Stimulated activated CD4-positive, alpha-beta T cell treated with anti-CD3 and anti-CD28 coated beads, Interleukin-1b, Interleukin-23, amount 100 ng/mL, for 4 hours (primary cell): ENCODE measurements at places on chromosomes 12 and 14.

GRCh38 chr12:16884056-16884455, 278.1 kb upstream of the LMO3 start:
- no peak for DNase-seq

GRCh38 chr14:79842270-79842669, 369.0 kb downstream of the DIO2 start:
- no peak for DNase-seq

GRCh38 chr14:85243321-85243720, 286.6 kb upstream of the FLRT2 start:
- DNase-seq, result no peak

- DNase-seq, result no peak
These were observed 553 bp upstream of the KRT79 start for GRCh38 chr12:52834727-52835001.

- DNase-seq, result peak; percentile 23
These were observed 102.7 kb downstream of the TMEM30B start for GRCh38 chr14:61178226-61179060.

GRCh38 chr14:22579881-22580280, 9.1 kb downstream of the DAD1 start:
- DNase-seq, result no peak

DNA sequence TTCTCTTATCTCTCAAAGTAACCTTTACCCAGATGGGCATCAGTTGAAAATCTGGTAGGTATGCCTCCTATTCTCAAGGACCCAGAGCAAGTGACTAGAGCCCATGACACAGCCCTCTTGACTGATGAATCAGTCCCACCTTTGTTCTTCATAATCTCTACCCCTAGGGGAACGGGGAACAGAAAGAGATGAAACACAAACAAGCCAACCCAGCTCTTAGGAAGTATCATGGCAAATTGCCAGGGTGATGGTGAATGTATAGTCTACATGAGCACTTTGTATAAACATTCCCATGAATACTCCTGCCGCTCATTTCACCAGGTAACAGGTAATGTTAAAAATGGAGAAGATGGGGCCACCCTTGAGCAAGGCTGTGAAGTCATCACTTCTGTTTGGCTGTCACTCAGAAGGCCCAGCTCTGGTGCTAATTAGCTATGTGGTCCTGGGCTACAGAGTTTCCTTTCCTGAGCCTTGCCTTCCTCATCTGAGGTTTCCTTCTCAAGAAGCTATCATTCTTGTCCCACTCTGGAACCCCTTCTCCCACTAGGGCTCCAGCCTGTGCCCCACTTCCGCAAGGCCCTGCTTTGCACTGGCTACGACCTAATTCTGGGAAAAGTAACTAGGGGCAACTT, 161.7 kb downstream of the ANO2 start:
- DNase-seq, result no peak

DNA sequence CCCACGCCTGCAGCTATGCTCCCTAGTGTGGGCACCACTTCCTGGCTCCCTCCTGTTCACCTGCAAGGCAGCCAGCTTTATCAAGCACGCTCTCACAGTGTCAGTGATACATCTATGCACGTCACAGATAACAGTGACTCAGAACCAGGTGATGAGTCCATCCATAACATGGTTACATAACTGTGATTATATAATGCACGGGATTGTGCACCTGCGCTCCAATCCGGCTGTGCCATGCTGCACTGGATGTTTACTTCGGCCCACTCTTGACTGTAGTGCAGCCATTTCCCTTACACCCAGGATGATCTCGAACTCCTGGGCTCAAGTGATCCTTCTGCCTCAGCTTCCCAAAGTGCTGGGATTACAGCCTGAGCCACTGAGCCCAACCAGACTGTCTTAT, 38.4 kb upstream of the CEP83 start:
- no peak for DNase-seq

GRCh38 chr12:63930971-63931370, 86.5 kb downstream of the SRGAP1 start:
- DNase-seq, result no peak

- no peak for DNase-seq
These were observed 18.8 kb downstream of the ACVRL1 start for GRCh38 chr12:51926064-51926632.

DNA sequence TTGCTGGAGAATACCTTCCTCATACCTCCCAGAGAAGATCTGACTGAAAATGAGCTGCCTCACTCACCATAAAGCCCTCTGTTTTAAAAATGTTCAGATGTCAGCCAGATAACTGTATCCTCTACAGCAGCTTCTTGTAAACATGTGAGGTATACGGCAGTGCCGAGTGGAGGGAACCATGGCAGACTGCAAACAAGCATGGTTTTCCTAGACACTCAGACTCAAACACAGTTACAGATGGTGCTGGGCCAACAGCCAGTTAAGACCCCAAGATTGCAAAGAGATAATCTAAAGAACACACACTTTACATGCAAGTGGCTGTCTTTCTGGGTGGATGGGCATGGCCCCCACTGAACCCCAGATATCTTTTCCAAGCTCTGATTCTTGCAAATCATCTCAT, 16.6 kb upstream of the CCDC177 start:
- no peak for DNase-seq

GRCh38 chr14:22839159-22839779, 2.9 kb downstream of the MMP14 start:
- no peak for DNase-seq

- DNase-seq, result no peak
These were observed 1940.0 kb upstream of the SEL1L start for GRCh38 chr14:83473416-83474235.

DNA sequence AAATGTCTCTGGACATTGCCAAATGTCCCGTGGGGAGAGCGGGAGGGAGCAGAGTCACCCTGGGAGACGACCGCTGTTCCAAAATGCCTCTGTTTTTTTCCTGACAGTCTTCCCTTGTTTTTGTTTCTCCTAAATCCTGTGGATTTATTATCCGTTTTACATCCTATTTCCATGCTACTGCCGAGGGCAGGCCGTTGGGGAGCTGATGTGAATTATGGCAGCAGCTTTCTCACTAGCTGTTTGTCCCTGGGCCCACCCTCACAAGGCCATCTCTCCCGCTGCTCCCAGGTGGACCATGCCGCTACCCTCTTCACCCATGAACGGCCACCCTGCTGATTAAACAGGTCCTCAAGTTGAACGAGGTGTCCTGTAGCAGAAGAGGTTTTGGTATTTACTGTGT, 55.2 kb downstream of the FBXL14 start:
- no peak for DNase-seq

GRCh38 chr14:76253111-76253510, 101.4 kb downstream of the GPATCH2L start:
- DNase-seq, result no peak

DNA sequence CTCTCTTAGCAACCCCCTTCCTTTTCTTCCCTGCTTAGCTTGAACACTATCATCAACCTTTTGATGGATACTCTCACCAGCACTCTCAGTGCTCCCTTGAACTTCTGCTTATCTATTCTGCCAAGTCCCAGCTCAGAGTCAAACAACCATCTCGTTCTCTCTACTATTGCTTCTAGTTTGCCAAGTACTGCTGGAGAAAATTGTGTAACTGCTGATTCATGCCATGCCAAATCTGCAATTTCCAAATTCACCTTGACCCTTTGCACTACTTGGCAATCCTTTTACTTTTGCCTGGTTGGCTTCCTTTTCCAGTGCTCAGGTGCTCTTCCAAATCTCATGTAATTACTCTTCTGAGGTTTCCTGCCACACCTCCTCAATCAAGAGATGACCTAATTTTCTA, 2.8 kb upstream of the CCDC196 start:
- DNase-seq, result no peak

GRCh38 chr14:30118992-30119640, 191.5 kb upstream of the PRKD1 start:
- no peak for DNase-seq

GRCh38 chr12:57461276-57461916, 1.8 kb downstream of the GLI1 start:
- no peak for DNase-seq

DNA sequence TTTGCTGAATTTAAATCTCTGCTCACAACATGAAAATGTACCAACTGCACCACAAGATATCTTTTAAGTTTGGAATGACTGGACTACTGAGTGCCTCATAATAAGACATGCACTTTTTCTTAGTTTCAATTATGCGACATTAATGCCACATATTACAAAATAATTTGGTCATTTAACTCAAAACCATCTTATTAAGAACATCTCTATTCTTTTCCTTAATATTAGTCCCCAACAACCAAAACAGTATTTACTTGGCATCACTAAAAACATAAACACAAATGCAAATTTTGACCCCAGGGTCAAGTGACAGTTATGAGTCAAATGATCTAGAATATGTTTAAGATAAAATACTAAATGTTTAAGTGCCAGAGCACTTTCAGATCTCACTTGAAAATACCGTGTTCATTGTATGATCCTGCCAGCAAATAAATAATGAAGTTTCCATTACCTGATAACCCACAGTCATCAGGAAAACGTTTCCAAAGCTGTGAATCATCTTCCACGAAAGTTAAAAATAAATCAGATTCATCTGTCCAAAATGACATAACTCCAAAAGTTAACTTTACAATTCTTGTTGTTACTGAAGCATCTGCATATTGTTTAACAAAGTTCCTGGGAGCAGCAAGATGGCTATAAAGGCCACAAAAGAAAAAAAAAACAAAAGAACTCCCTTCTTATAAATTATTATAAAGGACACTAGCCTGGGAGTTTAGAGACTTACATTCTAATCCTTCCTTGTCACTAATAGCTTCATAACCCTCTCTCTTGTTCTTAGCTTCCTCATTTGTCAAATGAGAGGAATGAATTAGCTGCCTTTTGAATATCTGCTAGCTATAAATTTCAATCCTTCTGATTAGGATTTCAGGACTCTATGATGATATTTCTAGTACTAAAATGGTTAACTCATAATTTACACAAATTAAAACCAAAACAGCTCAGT, 30.5 kb upstream of the AP4S1 start:
- DNase-seq, result no peak

DNA sequence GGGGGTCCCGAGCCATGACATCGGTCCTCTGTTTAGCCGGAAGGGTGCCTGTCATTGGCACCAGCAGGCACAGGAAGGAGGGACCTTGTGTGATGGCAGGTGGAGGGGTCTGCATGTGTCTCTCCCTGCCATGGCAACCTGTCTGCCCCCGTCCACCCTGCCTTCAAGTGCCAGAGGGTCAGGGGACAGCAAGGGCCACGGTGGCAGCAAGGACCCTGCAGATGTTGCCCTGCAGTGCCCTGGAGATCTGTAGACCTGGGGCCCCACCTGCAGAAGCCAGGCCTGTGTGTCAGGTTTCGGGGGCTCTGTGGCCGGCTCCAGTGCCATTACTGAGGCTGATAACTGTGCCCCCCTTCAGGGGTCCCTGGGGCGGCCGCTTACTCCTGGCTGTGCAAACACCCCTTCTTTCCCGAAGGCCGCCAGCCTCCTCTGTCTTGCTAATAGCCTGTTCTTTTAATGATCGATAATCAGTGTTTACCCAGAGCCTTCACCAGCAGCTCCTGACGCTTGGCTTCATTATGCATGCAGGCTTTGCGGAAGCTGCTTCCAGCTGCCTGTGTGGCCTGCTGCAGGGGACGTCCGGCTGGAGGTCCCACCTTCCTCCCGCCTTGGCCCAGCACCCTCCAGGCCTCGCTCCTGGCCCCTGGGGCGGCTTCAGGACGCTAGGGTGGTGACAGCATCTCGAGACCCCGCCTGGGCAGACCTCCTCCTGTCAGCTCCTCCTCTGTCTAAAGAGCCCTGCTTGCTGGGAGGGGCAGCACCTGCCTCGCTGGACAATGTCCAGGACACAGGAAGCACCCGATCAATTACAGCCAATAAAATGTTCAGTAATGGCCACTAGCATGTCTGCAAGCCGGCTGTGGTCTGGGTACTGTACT, 153.0 kb downstream of the KIF26A start:
- no peak for DNase-seq

- DNase-seq, result no peak
These were observed 53.9 kb downstream of the DPF3 start for GRCh38 chr14:72839753-72840607.

GRCh38 chr12:111224186-111225066, 144.5 kb downstream of the PHETA1 start:
- DNase-seq, result no peak

DNA sequence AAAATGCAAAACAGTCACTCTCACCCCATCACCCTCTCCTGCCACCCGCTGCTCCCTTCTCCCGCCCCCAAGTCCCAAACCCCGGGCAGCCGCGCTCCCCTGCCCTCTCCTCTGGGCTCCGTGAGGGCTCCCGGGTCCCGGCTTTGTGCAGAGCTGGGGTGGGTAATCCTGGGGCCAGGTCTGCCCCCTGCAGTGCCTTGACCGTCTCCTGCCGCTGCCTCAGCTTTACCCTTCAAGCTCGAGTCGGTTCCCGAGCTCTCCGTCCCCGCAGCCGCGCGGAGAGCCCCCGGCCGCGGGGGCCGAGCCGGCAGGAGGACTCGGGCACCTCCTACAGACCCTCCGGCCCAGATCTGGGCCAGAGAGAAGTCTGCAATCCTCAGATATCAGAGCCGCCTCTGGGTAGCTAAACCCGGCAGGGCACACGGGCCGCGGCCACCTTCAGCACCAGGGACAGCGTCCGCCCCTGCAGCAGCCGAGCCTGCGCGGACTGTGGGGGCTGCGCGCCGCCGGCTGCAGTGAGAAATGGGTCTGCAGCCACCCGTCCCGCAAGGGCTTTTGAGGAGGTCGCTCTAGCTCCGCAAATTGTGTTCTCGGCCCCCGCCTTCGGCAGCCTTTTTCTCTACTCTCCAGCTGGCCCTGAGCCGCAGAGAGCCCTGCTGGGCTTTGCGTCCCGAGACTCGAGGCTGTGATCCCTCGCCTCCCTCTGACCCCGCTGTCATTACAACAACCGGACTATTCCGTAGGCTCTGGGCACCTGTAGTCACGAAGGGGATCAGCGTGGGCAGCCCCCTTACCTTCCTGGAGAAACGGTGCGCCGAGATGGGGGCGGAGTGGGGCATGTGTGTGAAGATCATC, 1.2 kb downstream of the PRMT8 start:
- peak; percentile 7 for DNase-seq

GRCh38 chr14:105349992-105350391, 35.4 kb downstream of the PACS2 start:
- DNase-seq, result no peak

GRCh38 chr12:88227871-88228270, 85.8 kb downstream of the TMTC3 start:
- DNase-seq, result no peak

GRCh38 chr14:65318636-65319506, 93.7 kb upstream of the FUT8 start:
- no peak for DNase-seq

- no peak for DNase-seq
These were observed 703 bp downstream of the ASCL4 start for GRCh38 chr12:107775093-107775721.

GRCh38 chr14:54813081-54813480, 89.5 kb downstream of the GCH1 start:
- DNase-seq, result no peak

DNA sequence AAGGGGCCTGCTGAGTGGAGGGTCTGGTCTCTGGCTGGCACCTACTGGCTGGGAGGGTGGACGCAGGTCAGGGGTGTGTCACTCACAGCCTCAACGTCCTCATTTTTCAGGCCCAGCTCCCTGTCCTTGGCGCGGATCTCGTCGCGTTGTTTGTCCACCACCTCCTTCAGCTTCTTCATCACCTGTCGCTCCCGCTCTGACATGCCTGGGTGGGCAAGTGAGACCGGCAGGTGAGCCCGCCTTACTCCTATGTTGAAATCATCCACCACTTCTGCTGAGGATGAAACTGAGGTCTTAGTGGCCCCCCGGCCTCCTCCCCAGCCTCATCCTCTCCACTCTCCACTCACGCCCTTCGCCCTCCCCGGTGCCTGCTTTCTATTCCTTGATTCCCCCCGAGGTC, 34.2 kb downstream of the RILPL1 start:
- DNase-seq, result no peak

- DNase-seq, result no peak
These were observed 12.1 kb upstream of the SLC38A2 start for GRCh38 chr12:46384451-46385309.

- DNase-seq, result no peak
These were observed 256.2 kb downstream of the DAD1 start for GRCh38 chr14:22332686-22333421.
